ENCODE measurements at places on chromosomes 5 and 9.

GRCh38 chr9:92141144-92142129 is 26.2 kb upstream of the SPTLC1 start:
- H3K4me3 ChIP-seq: peak overlapping the region; percentile 41
- no peaks in the 10 kb centered on the region for H3K36me3 ChIP-seq
- peaks cover 15% of the 10 kb centered on the region for H3K4me1 ChIP-seq
- H3K27ac ChIP-seq: peak overlapping the region; percentile 4

DNA sequence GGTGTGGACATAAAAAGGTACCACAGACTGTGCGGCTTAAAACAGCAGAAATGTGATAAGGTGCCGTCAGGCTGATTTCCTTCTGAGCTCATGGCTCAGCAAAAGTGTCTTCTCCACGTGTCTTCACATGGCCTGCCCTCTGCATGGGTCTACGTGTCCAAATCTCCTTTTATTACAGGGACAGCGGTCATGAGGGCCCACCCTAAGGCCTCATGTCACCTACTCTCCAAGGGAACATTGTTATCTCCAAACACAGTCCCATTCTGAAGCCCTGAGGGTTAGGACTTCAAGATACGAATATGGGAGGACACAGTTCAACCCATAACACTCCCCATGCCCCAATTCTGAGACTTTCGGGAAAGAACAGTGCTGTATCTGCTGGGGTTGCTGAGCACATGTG is 35.2 kb downstream of the COL23A1 start:
- H3K36me3 ChIP-seq: no peaks in the 10 kb centered on the region
- no peak for DNase-seq
- no peaks in the 10 kb centered on the region for H3K4me1 ChIP-seq
- H3K27me3 ChIP-seq: peaks cover 12% of the 10 kb centered on the region
- H3K27ac ChIP-seq: no peak overlapping the region

GRCh38 chr5:132204371-132205135 is 23.1 kb downstream of the P4HA2 start:
- no peaks in the 10 kb centered on the region for H3K27me3 ChIP-seq
- H3K36me3 ChIP-seq: peaks cover 63% of the 10 kb centered on the region
- no peak overlapping the region for H3K4me3 ChIP-seq
- H3K4me1 ChIP-seq: no peaks in the 10 kb centered on the region

GRCh38 chr9:116030517-116030916 is 123.1 kb upstream of the PAPPA start:
- no peaks in the 10 kb centered on the region for H3K4me1 ChIP-seq
- no peak overlapping the region for H3K27ac ChIP-seq
- no peak overlapping the region for H3K4me3 ChIP-seq
- no peaks in the 10 kb centered on the region for H3K27me3 ChIP-seq

GRCh38 chr9:118829334-118829733 is 539.9 kb downstream of the BRINP1 start:
- H3K27ac ChIP-seq: no peak overlapping the region
- no peaks in the 10 kb centered on the region for H3K4me1 ChIP-seq
- no peak for DNase-seq
- no peaks in the 10 kb centered on the region for H3K36me3 ChIP-seq
- H3K27me3 ChIP-seq: no peaks in the 10 kb centered on the region

- no peak overlapping the region for H3K4me3 ChIP-seq
- no peak for DNase-seq
- no peak overlapping the region for H3K27ac ChIP-seq
- H3K4me1 ChIP-seq: no peaks in the 10 kb centered on the region
Measured at GRCh38 chr5:14954616-14955343, 83.2 kb upstream of the ANKH start.

DNA sequence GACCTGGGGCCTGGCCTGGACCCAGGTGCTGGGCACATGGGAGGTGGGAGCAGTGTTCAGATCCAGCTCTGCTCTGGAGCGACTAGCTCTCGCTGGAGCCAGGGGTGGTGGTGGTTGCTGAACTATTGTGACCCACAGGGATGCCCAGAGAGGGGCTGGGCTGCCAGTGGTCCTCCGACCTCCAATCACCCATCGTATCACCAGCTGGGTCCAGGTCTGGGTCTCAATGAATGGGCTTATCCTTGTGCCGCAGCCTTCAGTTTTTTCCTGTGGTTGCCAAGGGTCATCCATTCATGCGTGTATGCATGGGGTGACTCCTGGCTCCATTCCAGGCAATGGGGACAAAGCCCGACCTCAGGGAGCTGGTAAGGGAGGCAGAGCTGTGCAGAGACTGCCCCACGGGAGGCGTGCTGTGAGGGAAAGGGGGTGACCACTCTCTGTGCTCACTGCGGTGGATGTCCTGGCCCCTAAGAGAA is 68.6 kb upstream of the RNF130 start:
- peaks cover 50% of the 10 kb centered on the region for H3K27me3 ChIP-seq
- H3K4me1 ChIP-seq: no peaks in the 10 kb centered on the region
- H3K4me3 ChIP-seq: no peak overlapping the region
- H3K36me3 ChIP-seq: no peaks in the 10 kb centered on the region

DNA sequence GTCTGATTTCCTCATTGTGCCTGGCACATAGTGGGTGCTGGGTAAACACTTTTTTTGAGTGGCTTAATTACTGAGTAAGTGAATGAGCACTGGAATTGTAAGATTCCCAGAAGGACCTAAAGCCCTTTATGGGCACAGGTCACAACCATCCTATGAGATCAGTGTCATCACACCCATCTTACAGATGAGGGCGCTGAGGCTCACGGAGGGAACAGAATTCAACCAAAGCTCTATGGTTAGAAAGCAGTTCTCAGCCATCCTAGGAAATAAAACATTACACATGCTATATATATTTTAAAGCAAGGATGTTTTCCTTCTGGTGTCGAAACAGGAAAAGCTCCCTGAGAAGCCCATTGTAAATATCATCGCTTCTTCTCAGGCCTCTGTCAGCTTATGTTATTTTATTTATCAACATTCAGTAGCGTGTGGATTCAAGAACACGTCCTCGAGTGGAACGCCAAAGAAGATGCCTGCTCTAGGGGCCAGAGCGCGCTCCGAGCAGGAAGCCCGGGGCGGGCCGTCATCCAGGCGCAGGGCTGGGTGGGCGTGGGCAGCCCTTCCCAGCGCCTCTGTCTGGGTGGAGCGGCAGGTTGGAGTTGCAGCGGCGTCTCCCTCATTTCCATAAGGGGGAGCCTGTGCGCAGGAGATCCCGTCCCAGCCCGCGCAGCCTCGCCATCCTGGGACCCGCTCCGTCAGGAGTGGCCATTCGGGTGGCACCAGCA is 155.8 kb upstream of the SMIM23 start:
- H3K27ac ChIP-seq: no peak overlapping the region
- H3K27me3 ChIP-seq: peaks cover 21% of the 10 kb centered on the region
- no peaks in the 10 kb centered on the region for H3K36me3 ChIP-seq
- no peak overlapping the region for H3K4me3 ChIP-seq
- DNase-seq: no peak
- no peaks in the 10 kb centered on the region for H3K4me1 ChIP-seq

- no peak overlapping the region for H3K27ac ChIP-seq
- no peaks in the 10 kb centered on the region for H3K36me3 ChIP-seq
- peaks cover 29% of the 10 kb centered on the region for H3K4me1 ChIP-seq
Measured at GRCh38 chr5:141832131-141832530, 46.1 kb downstream of the PCDH1 start.

GRCh38 chr5:74919487-74919886 is 53.3 kb upstream of the FAM169A start:
- H3K4me1 ChIP-seq: no peaks in the 10 kb centered on the region
- no peak for DNase-seq
- H3K4me3 ChIP-seq: no peak overlapping the region
- H3K27me3 ChIP-seq: no peaks in the 10 kb centered on the region
- H3K36me3 ChIP-seq: no peaks in the 10 kb centered on the region

GRCh38 chr9:83267741-83268140 is 204.8 kb upstream of the RASEF start:
- peaks cover 16% of the 10 kb centered on the region for H3K4me1 ChIP-seq
- H3K36me3 ChIP-seq: no peaks in the 10 kb centered on the region
- H3K27ac ChIP-seq: no peak overlapping the region
- H3K4me3 ChIP-seq: no peak overlapping the region

DNA sequence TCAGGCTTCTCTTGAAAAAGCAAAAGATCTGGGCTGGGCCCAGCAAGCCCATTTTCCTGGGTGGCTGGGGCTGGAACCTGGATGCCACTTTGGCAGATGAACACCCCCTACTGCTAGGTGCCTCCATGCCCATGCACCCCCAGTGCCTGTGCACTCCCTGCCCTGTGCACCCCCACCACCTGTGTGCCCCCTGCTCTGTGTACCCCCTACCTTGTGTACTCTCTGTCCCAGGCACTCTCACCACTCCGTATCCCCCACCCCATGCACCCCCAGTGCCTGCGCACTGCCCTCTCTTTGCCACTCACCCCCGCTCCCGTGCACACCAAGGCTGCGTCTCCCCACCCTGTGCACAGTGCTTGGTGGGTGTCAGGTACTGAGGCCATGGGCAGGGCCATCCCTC is 14.2 kb downstream of the UNC5A start:
- no peaks in the 10 kb centered on the region for H3K4me1 ChIP-seq
- H3K27me3 ChIP-seq: peaks cover 49% of the 10 kb centered on the region
- DNase-seq: no peak
- H3K27ac ChIP-seq: no peak overlapping the region
- H3K36me3 ChIP-seq: no peaks in the 10 kb centered on the region

DNA sequence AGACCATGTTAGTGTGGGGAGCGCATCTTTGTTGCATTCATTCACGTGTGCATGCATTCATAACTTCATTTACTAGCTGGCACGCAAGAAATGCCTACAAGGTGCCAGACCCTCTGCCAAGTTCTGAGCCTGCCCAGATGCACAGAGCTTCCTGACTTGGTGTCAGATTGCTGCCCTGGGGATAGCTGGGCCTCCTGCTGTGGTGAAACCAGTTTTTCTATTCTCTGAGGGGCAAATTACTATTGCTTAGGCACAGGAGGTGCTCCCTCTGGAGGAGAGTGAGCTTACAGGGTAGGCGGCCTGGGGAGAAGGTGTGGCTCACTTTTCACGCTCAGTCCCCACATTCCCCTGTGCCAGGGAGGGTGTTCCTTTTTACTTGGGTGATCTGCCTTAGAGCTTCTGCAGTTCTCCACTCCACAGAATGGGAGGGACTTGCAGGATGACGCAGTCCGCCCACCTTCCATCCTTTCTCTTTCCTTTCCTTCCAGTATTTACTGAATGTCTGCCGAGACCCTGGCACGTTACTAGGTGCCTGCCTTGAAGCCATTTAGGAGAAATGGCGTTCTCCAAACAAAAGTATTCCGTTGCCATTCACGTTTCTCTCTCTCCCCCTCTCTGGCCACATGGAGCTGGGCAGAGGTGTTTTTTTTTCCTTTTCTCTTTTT is 27.9 kb upstream of the CTNNA1 start:
- H3K27ac ChIP-seq: peak overlapping the region; percentile 54
- DNase-seq: no peak
- H3K4me1 ChIP-seq: no peaks in the 10 kb centered on the region
- no peaks in the 10 kb centered on the region for H3K27me3 ChIP-seq
- H3K4me3 ChIP-seq: no peak overlapping the region

DNA sequence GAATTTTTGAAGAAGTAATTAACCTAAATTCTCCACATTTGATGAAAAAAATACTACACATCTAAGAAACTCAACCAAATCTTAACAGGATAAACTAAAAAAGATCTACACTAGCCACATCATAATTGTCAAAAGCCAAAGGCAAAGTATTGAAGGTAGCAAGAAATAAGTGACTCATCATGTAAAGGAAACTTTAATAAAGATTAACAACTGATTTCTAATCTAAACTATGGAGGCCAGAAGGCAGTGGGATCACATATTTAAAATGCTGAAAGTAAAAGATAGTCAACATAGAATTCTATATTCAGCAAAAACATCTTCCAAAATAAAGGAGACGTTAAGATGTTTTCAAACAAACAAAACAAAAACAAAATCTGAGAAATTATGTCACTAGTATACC is 2002.9 kb downstream of the MAT2B start:
- no peak overlapping the region for H3K4me3 ChIP-seq
- no peaks in the 10 kb centered on the region for H3K36me3 ChIP-seq
- H3K27me3 ChIP-seq: no peaks in the 10 kb centered on the region
- H3K4me1 ChIP-seq: no peaks in the 10 kb centered on the region

GRCh38 chr5:119864286-119864685 is 234.9 kb downstream of the FAM170A start:
- H3K4me3 ChIP-seq: no peak overlapping the region
- no peaks in the 10 kb centered on the region for H3K36me3 ChIP-seq
- H3K4me1 ChIP-seq: no peaks in the 10 kb centered on the region
- no peaks in the 10 kb centered on the region for H3K27me3 ChIP-seq

DNA sequence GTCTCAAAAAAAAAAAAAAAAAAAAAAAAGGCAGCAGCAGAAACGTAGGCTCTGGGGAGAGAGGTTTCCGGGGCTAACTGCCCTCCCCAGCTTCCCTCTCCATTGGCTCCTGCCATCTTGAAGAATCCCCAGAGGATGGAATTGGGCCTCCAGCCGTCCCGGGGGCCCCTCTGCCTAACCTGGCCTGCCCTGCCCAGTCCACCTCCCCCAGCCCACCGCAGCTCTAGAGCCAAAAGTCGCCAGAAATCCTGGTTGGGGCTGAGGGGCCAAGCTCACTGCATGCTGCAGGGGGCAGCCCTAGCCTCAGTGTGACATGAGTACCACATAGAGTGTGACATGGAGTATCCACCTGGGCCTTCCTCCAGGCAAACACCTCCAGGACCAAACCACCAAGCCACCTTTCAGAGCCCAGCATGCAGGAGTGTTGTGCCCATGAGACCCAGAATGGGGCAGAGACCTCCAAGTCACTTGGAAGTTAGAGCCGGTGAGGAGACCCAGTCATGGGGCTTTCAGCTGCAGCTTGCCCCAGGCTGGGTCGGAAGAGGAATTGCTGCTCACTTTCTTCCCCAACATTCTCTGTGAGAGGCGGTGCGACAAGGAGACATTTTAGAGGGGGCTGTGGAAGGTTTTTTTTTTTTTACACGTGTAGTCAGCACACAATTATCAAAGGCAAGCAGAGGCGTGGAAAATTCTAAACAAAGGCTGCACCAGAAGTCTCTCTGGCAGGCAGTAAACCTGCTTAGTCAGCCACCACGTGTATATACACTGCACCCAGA is 17.6 kb downstream of the CD74 start:
- no peaks in the 10 kb centered on the region for H3K4me1 ChIP-seq
- H3K27me3 ChIP-seq: no peaks in the 10 kb centered on the region
- H3K4me3 ChIP-seq: no peak overlapping the region
- no peak for DNase-seq
- peaks cover 96% of the 10 kb centered on the region for H3K36me3 ChIP-seq

DNA sequence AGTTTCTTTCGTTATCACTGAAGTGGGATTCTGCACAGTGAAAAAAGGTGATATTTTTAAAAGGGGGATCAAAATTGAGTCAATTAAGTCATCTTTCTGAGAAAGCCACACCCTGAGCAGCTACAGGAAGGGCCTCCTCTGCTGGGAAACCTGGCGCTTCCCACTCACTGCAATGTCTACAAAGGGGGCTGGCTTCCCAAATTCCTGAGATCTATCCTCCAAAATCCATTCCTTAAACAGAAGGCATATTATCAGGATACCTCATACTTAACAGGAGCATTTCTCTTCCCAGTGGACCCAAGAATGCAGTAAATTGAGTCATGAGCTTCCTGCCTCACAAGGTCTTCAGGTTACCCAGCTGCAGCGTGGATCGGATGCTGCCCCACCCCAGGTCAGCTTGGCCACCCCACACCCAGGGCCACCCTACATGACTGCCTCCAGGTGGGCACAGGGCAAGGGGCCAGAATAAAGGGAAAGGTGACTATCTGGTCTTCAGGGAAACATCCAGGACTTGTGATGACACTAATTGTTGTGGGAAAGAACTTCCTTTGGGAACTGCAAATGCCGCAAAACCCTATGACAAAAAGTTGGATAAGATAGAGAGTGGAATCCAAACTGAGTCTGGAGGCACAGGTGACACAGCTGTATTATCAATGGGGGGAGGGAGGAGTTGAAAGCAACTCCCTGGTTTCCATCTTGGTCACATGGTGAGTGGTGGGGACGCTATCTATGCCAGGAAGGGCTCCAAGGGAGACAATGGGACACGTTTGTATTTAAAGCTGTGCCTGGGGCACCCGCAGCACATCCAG is 42.3 kb downstream of the ROR2 start:
- DNase-seq: no peak
- H3K27me3 ChIP-seq: no peaks in the 10 kb centered on the region
- no peak overlapping the region for H3K27ac ChIP-seq
- no peaks in the 10 kb centered on the region for H3K4me1 ChIP-seq
- no peaks in the 10 kb centered on the region for H3K36me3 ChIP-seq

Measured in tibial artery (tissue), 4 donors.